ENCODE measurements at places on chromosomes 2 and 18.

DNA sequence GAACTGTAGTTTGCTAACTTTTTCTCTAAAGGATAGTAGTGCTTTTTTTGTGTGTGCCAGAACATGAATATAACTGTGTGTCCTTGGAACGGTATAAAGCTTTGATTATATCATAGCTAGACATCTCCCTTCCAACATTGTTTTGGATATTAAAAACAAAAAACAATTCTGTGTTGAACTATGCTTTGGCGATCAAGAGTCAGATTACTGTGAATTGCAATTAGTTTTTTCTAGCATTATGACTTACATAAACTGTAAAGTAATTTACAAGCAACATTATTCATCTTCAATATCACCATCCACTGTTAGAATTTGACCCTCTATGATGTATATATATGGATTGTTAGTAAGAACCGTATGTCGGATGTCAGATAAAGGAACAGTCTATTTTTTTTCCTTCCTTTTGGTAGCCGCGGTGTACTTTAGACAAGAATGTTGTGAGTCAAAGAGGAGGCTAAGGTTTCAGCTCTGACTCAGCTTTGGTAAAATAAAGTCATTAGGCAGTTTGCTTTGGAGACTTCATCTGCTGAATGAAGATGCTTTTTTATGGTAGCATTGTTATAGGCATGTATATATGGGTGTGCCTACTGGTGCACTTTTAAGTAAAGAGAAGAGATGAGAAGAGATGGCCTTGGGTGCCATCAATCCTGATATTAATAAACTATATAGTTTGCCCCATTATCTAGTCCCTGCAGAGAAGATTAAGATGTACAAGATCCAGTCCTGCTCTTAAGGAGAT lies 76.4 kb downstream of the LTBP1 start:
- no peak for DNase-seq

DNA sequence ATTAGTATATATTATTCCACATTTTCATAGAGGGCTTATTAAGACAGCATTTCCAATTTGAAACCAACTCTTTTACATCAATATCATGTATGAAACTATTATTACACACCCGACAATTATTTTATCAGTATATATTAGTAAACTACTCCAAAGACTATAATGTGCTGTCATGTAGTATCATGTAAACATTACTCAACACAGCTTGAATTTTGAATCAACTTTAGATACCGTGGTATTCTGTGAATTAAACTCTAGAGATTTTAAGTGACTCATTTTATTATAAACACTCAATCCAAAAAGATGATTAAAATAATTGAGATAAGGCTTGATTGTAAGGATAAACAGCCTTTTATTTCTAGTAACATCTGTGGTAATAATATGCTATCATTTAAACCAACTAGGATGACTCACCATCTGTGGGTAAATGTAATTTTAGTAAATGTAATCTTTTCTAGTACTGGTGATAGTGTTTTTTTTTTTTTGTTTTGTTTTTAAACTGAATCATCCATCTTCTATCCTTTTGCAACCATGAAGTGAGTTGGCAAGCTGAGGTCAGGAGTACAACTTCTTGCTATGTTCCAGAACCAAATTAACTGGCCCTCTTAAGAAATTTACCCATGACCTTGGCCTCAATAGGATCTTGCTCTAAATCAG lies 144.3 kb upstream of the SMAD7 start:
- no peak for DNase-seq

GRCh38 chr2:239290618-239291474 lies 110.0 kb downstream of the HDAC4 start:
- no peak for DNase-seq

DNA sequence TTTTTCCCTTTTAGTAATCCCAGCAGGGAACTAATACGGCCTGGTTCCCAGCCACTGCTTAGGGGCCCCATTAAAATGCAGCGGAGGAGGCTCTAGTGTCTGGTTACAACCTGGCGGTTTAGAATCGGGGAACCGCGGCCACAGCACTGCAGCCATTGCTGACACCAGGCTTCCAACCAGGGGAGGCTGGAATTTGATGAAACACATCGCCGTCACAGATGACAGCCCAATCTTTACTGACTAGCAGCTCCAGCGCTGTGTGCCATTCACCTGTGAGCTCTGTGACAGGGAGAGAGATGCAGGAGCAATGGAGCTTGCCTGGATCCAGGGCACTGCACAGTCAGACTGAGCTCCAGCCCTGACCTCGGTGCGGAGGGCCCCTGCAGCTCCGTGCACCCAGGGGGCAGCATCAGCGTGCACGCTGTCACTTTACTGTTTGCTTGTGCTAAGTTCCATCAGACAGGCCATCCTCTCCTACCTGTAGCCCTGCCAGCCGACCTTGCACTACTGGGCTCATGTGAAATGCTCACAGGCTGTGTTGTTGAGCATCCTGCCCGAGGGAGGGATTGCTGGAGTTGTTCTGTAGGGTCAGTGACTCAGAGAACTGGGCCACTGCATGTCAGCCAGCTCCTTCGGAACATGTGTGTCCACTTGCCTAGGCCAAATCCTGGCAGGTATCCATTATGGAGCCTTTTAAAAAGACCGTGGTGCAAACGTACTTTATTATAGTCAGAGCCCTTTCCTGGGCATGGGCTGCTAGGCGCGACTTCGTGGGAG lies 203.5 kb downstream of the SEPTIN10 start:
- DNase-seq = peak; percentile 42

- no peak for DNase-seq
Measured at GRCh38 chr2:155546721-155547555, 785.6 kb downstream of the NR4A2 start.

GRCh38 chr2:41610501-41611190 lies 437.2 kb upstream of the PKDCC start:
- no peak for DNase-seq

DNA sequence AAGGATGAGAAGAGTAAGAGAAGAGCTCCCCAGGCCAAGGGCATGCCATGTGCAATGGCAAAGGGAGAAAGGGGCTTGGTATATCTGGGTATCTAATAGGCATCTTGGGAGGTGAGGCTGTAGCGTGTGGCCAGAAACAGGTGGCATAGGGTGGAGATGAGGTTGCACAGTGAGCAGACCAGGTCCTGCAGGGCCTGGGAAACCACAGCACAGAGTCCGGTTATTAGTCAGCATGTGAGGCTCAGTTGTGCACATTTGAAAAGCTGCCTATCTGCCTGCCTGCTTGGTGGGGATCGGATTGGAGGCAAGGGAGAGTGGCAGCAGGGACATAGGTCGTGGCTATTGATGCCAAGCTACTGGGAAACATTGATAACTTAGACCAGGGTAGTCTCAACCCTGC lies 190.6 kb downstream of the TPGS2 start:
- no peak for DNase-seq

- no peak for DNase-seq
Measured at GRCh38 chr2:235725016-235725489, 231.2 kb downstream of the AGAP1 start.

- peak; percentile 63 for DNase-seq
Measured at GRCh38 chr18:12645751-12646203, 12.1 kb downstream of the SPIRE1 start.

GRCh38 chr2:3202926-3203325 lies 174.7 kb downstream of the EIPR1 start:
- DNase-seq = no peak

- no peak for DNase-seq
Measured at GRCh38 chr2:25232248-25232825, 64.0 kb upstream of the POMC start.

GRCh38 chr18:1652018-1652417 lies 747.3 kb downstream of the ADCYAP1 start:
- DNase-seq = no peak

GRCh38 chr2:73841912-73842738 lies 13.4 kb downstream of the STAMBP start:
- DNase-seq = no peak

DNA sequence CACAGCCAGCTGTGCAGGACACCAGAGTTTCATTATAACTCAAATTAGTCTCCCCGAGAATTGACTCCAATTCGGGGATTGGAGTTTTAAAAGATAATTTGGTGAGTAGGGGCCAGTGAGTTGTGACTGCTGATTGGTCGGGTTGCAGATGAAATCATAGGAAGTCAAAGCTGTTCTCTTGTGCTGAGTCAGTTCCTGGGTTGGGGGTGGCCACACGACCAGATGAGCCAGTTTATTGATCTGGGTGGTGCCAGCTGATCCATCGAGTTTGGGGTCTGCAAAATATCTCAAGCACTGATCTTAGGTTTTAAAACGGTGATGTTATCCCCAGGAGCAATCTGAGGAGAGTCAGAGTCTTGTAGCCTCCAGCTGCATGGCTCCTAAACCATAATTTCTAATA lies 82.7 kb upstream of the SLC66A3 start:
- no peak for DNase-seq

DNA sequence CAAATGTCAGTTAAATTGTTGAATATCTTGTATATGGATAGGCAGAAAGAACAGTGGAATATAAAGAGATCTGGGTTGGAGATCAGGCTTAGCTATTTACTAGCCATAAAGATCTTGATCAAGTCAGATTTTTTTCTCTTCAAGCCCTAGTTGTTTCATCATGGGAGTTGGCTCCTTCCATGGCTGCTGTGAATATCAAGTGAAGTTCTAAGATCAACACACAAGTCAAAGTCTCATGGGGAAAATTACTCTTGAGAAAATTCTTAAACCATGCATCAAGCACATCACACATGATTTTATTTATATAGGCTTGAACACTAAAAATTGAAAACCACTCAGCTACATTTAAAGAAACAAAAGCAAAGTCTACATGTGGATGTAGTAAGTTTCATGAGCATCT lies 79.8 kb downstream of the C1D start:
- no peak for DNase-seq

GRCh38 chr2:20616341-20616871 lies 34.5 kb downstream of the HS1BP3 start:
- no peak for DNase-seq

- no peak for DNase-seq
Measured at GRCh38 chr2:119438128-119438656, 6.5 kb downstream of the TMEM37 start.

DNA sequence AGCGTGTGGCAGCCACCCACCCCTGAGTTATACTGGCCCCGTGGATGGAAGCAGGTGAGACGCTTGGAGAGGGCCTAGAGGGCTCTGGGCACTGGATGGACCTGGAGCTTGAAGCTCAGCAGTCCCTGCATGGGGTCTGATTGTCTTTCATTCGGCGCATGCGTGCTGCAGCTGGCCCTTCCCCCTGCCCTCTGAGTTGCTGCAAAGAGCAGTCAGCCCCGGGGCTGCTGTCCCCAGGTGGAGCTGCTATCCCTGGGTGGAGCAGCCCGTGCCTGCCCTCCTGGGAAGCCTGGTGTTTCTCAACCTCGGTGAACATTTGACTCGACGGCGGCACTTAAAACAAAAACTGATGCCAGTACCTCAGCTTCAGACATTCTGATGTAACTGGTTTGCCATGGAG lies 29.6 kb downstream of the IGFBP5 start:
- peak; percentile 97 for DNase-seq

- no peak for DNase-seq
Measured at GRCh38 chr2:43059183-43059897, 167.1 kb downstream of the ZFP36L2 start.

GRCh38 chr2:181457121-181457740 lies at the start of gene ITGA4:
Gene ITGA4, plus strand, starts transcription at chr2:181457386. Its CDS starts 269 bp downstream, at chr2:181457655.
- peak; percentile 76 for DNase-seq

- no peak for DNase-seq
Measured at GRCh38 chr2:152061383-152061782, 37.5 kb downstream of the CACNB4 start.

GRCh38 chr2:99888617-99889016 lies 253.8 kb downstream of the AFF3 start:
- DNase-seq = no peak

- DNase-seq = no peak
Measured at GRCh38 chr2:51031021-51031780, 731 bp downstream of the NRXN1 start.

GRCh38 chr2:33726415-33726814 lies 127.3 kb upstream of the FAM98A start:
- DNase-seq = no peak

DNA sequence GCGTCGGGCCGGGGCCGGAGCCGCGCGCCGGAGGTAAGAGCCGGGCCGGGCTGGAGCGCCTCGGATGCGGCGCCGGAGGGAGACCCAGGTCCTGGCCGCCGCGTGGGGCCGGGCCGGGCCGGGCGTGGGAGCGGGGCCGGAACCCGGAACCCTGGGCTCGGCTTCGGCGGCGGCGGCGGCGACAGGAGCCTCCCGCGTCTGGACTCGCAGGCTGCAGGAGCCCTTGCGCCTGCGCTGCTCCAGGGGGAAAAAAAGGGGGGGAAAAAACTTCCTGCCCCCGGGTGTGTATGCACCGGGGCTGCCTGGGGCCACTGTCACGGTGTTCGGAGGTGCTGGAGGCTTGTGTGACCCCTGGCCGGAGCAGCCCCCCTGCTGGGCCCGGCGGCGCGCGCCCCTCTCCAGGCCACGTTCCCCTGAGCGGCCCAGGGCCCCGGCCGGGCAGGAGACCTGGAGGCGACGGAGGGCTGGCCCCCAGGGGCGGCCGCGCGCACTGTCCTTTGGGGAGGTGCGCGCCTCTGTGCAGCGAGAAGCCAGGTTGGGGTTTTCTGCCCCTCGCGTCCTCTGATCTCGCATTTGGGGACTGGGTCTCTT lies 864 bp downstream of the KLHL29 start:
- DNase-seq = peak; percentile 39

DNA sequence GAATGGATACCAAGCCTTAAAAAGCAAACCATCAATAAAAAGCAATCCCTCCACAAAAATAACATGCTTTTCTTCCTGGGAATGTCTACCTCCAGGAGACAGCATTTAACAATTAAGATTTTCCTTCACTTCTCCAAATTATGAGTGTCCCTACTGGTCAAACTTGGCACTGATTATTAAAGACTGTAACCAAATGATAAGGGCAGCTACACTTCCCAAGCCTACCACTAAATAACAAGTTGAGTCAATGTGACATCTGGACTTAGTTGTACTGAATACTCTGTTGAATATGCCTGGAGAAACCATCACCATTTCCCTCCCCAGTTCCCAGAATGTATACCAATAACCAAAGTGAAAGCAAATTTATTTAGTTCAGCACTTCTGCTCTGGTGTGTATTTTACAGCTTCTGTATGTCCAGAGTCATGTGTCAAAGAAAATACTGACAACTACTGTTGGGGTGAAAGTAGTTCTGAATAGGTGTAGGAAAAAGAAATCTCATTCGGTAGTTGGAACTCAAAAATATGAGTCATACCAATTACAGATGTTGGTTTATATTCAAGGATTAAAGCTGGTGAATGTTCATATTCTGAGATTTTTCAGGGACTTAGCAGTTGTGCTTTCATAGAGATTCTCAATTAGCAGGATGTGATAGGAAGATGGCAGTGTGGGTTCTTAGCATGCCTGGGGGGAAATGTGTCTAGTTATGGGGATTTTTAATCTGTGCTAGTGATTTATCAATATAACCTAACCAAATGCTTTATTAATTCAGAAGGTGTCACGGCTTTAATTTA lies 1291.6 kb upstream of the GYPC start:
- DNase-seq = no peak
